NCI-H1417 (cell line): ENCODE measurements at places on chromosomes 11 and 22.
A peak's percentile ranks its signal among the peaks of the same experiment; 100 is the strongest.

DNA sequence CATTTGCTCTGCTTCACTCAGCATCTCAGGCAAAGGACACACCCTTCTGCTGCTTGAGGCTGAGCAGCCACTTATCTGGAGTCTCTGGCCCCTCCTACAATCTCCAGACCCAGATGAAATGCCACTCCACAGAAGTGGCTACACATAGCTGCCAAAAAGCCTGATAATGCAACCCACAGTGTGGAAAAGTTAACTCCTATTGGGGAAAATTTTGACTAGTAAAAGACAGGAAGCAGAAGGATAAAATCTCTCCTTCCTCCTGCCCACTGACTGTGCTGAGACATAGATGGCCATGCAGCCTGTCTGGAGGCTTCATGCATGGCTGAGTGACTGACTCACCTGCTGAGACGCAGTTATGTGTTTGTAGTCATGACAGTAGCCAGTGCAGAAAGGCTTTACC, 92.3 kb upstream of the TEAD1 start:
- DNase-seq: peak; percentile 23

DNA sequence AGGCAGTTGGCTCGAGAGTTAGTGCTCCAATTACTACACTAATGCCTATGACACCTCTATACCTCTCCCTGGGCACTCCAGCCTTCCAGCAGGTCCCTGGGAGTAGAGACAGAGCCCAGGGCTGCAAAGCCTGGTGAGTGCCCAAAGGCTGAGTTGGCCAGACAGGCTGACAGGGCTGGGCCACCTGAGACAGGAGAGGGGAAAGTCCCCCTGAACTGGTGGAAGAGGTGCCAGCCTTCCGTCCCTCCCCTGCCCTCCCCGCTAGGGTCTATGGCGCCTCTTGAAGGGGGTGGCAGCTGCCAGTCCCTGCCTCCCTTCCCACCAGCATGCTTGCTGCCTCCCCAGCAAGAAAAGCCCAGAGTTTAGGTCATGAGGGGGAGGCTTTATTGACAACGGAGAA, 3.0 kb downstream of the KCNJ11 start:
- no peak for DNase-seq

GRCh38 chr11:72162891-72163492, 27.5 kb downstream of the FOLR3 start:
- DNase-seq: no peak

GRCh38 chr22:44353041-44353440, 40.3 kb upstream of the SHISAL1 start:
- DNase-seq: no peak

DNA sequence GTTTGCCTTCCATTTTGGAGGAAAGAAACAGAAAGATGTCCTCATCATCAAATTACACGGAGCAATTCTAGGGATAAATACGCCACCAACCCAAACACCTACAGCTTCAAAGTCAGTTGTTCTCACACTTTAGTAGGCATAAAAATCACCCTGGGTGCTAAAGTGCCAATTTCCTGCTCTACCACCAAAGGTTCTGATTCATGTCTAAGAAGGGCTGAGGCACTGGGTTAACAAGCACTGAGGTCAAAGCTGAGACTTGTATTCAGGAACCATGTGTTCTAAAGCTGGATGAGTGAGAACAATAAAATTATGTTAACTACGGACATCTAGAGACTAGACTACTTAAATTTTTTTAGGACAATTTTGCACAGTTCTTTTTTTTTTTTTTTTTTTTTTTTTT, 127.6 kb downstream of the MPPED2 start:
- DNase-seq: no peak

- no peak for DNase-seq
Measured at GRCh38 chr11:119306373-119306890, 10.5 kb downstream of the MCAM start.

- no peak for DNase-seq
Measured at GRCh38 chr11:129425214-129425613, 49.6 kb downstream of the BARX2 start.

DNA sequence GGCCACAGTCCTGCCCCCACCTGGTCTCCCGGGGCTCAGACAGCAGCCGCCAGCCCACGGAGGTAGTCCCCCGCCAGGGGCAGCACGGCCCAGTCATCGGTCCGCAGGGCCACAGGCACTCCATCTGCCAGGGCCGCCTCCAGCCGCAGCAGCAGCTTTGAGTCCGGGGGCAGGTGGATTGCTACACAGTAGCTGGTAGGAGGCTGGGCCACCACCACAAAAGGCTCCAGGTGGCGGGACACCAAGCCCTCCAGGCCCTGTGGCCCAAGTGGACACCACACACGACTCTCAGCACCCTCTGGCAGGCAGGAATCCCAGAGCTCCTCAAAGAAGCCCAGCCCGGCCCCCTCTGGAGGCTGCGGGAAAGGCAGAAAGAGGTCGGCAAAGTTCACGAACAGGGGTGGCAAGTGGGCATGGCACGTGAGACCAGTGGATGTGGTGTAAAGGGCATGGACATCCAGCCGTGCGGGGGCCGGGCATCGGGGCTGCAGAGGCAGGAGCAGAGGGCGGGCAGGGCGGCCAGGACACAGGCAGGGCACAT, 2.9 kb downstream of the AP5B1 start:
- no peak for DNase-seq

GRCh38 chr11:79066456-79067351, 374.1 kb downstream of the TENM4 start:
- no peak for DNase-seq

- no peak for DNase-seq
Measured at GRCh38 chr11:91984033-91984584, 240.5 kb upstream of the FAT3 start.

DNA sequence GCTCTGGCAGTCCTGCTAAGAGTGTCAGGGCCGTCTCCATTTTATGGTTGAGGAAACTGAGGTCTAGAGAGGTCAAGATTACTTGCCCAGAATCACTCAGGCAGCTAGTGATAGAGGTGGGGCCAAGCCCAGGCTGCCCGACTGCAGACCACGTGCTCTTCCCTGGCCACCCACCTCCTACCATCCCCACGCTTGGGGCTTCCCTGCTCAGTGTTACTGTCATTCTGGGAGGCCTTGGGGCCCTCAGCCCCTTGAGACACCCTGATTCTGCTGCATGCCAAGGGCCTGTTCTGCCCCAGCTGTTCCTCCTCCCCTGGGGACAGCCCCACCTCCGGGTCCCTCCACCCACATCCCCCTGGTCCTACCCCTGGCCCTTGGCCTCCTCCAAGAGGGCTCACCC, 17.2 kb upstream of the TAB1 start:
- DNase-seq: no peak

DNA sequence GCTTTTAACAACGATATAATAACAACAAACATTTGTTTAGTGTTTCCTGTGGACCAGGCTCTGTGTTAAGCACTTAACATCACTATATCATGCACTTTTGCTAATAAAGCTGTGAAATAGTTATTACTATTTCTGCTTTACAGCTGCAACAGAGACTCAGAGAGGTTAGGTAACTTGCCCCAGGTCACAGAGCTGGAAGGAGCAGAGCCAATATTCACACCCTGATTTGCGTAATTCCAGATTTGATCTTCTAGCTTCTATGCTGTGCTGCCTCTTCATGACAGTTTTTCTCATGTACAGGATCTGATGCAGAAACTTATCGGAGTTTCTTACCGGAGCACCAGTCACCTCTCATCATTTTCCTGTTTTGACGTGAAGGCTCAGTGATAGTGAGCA, 33.6 kb upstream of the EHF start:
- no peak for DNase-seq

GRCh38 chr11:121460941-121461514, 8.3 kb upstream of the SORL1-AS1 start:
- no peak for DNase-seq

DNA sequence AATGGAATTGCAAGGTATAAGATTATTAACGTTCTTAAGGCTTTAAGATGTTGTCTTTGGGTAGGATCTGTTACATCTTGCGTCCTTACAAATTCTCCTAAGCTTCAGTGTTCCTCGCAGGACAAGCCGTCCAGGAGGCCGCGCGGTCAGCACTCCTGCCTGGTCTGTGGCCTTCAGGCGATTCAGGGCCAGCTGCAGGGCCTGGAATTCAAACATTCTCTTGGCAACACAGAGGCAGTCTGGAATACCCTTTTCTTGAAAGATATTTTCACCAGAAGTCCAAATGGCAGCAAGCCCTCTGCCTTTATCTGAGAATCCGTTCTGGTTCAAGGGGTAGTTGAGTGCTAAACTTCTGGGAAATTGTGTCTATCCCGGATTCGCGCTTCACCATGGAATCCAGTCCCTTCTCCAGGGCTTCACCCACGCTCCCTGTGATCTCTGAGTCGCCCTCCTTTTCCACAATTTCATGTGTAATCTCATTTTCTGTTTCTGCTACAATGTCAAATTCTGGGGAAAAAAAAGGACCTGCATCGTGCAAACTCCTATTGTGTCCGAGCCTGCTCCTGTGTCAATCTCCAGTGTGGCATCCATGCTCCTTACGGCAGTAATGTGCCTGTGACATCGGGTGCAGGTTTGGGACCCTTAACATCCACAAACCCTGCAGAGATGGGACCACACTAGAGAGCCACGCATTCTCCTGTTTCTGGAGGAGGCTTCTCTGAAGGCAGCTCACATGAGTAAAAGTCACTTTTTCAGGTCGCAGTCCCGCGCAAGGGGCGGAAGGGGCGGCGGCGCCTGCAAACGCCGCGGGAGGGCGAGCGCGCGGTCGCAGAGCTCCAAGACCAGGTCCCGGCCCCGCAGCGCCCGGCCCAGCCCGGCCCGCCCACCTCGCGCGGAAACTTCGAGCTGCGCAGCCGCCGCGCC, 25.4 kb upstream of the SORL1 start:
- peak; percentile 58 for DNase-seq

GRCh38 chr11:116379185-116379828, 393.5 kb downstream of the BUD13 start:
- no peak for DNase-seq

GRCh38 chr11:96188243-96189006, 154.6 kb downstream of the MAML2 start:
- DNase-seq: no peak

DNA sequence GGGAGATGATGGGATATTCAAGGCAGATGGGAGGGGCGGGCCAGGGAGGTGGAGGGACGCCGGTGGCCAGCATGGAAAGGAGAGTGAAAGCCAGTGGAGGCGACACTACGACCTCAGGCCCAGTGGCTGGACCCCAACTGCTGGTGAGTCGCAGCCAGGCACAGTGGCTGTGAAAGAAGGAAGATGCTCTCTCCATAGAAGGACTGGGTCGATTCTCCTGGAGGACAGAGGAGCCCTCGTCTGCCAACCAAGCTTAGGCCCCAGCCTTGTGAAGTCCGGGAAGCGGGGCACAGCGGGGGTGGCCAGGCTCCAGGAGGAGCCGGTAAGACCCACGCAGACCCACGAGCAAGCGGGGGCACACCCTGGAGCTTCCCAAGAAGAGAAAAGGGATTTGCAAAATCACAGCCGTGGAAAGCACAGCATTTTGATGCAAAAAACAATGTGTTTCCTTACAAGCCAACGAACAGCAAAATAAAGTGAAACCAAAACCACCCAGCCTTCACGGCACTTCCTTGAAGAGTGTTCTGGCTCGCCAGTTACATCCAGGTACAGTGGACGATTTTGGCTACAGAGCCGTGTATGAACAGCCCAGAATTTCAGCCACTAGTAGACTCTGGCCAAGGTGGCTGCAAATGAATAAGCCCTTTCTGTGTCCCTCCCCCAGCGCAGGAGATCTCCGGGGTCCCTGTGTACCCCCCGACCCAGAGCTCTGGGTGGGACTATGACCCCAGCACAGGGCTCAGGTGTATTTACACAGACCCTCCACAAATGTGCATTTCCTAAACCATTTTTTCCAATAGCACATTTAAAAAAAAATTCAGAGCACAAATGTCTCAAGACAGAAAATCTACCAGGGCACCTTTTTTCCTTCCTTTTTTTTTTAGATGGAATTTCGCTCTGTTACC, 96.9 kb downstream of the TRMU start:
- no peak for DNase-seq

GRCh38 chr22:45863981-45864751, 112.8 kb downstream of the WNT7B start:
- peak; percentile 39 for DNase-seq

DNA sequence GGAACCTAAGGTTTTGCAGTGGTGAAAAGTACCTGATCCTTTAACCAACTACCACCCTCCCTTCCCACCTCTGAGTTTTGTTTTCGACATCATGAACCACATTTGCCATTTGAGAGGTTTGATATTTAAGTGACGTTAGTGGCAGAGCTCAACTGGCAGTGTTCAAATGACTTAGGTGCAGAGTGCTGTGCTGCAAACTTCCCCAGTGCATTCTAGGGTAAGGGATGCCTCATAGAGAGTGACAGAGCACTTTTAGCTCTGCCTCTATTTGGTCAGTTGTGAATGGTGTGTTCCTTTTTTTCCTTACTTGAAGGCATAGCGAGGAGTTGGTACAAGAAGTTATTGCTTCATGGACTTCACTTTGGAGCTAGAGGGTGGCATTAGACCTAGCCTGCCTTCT, 9.4 kb downstream of the BMAL1 start:
- no peak for DNase-seq

- DNase-seq: no peak
Measured at GRCh38 chr11:57776031-57776521, 14.5 kb downstream of the CTNND1 start.

DNA sequence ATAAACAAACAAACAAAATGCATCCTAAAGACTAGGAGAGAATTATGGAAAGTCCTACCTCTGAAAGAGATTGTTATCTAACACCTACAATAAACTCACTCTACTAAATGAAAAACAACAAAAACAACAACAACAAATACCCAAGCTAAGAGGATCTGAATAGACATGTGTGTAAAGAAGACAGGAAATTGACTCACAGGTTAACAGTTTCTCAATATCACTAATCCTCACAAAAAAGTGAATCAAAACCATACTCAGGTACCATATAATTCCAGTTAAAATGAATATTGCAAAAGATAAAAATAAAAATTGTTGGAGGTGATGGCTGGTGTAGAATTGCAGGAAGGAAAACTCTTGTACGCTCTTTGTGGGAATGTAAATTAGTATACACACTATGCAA, 110.4 kb upstream of the TOP3B start:
- no peak for DNase-seq

GRCh38 chr22:42791721-42792452, 65.2 kb downstream of the ARFGAP3 start:
- no peak for DNase-seq

DNA sequence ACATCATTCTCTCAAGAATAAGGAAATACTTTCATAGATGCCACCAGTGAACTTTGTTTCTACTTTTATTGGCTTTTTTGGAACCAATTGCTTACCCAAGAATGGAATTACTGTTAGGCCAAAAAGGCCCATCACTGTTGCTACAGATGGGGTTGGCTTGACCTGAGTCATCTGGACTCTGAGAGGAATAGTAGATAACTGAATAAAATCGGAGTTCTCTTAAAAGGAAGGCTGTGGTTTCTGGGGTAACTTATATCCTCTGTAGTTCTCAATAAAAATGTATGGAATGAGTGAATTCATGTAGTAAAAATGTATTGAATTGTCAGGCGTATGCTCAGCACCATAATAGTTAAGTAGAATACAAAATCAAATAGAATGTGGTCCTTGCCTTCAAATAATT, 56.6 kb downstream of the ARHGEF12 start:
- DNase-seq: no peak

GRCh38 chr11:43021466-43021865, 290.3 kb upstream of the API5 start:
- DNase-seq: peak; percentile 68
